ENCODE measurements at places on chromosomes 11 and 22.

DNA sequence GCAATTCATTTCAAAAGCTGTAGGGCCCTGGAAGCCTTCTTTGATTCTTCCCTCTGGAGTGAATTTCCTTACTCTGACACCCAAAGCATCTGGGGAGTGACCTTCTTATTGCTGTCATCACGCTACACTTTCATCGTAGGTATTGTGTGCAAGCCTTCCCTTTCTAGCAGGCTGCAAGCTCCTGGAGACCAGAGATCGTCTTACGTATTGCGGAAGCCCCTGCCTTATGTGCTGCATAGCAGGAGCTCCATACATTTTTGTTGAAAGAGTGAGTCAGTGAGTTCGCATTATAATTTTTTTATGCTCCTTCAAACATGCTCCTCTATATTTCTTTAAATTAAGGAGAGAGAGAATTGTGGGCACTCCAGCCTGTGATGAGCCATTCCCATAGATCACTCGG lies 21.2 kb upstream of the TMEM218 start:
- DNase-seq = no peak

GRCh38 chr22:22449819-22450218 lies 58.7 kb downstream of the ZNF280B start:
- no peak for DNase-seq

DNA sequence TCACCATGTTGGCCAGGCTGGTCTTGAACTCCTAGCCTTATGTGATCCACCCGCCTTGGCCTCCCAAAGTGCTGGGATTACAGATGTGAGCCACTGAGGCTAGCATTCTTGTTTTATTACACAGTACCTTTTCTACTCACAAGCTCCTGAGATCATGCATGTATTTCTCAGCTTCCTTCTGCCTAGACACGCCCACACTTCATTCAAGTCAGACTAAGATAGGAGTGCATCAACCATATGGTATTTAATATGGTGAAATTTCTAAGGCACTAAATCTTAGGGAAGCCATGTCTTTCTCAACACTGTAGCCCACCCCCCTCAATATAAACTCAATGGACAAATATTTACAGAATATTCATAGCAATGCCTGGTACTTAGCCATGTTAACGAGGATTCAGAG lies 62.1 kb downstream of the SLC25A17 start:
- no peak for DNase-seq

- DNase-seq = no peak
These were observed 15.0 kb upstream of the GNB1L start for GRCh38 chr22:19869497-19870152.

DNA sequence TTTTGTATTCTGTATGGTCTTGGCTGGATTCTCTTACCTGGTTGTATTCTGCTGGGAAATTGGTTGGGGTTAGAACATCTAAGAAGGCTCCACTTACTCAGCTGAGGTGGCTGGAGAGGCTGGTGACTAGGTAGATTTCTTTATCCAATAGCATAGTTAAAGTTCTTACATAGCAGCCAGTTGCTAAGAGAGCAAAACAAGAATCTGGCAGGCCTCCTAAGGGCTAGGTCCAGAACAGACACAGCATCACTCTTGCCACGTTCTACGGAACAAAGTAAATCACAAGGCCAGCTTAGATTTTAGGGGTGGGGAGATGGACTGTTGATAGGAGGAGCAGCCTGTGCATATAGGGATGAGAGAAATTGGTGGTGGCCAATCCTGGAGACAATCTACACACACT lies 141.3 kb upstream of the CCDC90B start:
- DNase-seq = no peak

All from stimulated activated CD8-positive, alpha-beta memory T cell treated with anti-CD3 and anti-CD28 coated beads, Interleukin-15, amount 100 ng/mL, for 1 hour (primary cell).